ENCODE measurements at places on chromosomes 4 and X.

- DNase-seq: no peak
These were observed 123.8 kb upstream of the CXCL13 start for GRCh38 chr4:77481856-77482255.

DNA sequence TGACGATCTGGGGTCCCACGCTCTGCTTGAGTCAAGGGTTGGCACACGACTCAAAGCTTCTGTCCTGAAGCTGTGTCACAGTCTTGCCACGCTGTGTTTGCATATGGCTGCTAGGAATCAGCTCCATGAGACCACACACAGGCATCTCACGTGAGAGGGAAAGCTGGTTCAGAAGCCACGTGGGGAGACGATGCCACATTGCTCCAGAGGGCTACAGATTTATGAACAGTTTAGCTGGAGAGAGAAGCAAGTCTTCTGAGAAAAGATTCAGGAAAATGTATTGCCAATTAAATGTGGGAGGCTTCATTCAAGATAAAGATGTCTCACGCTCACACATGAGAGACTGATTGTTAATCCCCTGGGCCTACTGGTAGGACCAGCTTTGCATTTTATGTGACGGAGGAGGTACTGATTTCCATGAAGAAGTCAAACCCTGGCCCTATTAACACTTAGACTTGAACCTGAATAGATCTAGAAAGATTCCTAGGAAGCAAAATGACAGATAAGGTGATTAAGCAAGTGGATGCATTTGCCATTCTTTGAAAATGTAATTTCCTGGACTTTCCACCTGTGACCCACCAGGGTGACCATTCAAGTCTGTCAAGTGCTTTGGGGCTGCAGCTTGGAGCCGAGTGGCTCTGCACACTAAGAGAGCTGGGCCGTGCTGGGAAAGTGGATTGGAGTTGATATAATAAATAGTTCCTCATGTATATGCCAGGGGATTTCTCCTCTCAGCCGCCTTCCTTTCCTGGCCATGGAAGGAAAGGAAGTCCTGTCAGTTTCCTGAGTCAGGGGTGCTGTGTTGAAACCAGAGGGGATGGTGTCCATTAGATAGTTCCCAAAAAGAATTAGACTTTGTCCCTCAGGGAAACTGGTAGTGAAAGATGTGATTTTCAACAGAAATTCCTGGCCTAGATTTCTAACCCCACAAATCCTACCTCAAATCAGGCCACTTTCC, 29.0 kb downstream of the ENPP6 start:
- DNase-seq: no peak

GRCh38 chrX:143306991-143307937, 210.0 kb downstream of the SPANXN3 start:
- no peak for DNase-seq

- DNase-seq: no peak
These were observed at the start of gene SERTM2 for GRCh38 chrX:111511477-111511876. Gene SERTM2 (plus strand): TSS chrX:111511645. CDS start chrX:111518858, 7,213 bp downstream.

DNA sequence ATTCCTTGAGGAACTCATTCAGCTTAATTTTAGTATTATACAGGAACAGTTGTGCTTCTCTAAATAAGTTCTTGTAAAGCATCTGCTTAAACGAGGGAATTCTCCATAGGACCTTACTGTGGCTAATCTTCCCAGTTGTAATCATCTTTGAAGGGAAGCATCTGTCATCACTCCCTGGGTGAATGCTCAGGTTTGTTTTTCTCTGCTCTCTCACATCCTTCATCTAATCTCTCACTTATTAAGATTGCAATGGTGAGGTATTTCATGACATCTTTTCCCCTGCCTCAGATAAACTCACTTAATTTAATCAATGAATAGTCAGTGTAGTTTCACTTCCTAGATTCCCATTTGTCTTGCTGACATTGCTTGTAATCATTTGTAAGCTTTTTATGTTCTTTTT, 121.8 kb upstream of the ADAMTS3 start:
- no peak for DNase-seq

DNA sequence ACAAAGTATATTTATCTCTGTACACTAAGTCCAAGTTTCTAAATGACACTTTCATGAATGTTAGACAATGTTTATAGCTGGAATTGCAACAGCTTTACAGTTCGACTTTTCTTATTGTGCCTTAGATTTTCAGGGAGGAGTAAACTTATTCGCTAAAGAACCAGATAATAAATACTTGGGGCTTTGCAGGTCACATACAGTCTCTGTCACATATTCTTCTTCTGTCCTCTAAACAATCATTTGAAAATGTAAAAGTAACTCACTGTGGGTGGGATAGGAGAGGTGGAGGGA, 132.6 kb downstream of the SPRY1 start:
- DNase-seq: no peak

DNA sequence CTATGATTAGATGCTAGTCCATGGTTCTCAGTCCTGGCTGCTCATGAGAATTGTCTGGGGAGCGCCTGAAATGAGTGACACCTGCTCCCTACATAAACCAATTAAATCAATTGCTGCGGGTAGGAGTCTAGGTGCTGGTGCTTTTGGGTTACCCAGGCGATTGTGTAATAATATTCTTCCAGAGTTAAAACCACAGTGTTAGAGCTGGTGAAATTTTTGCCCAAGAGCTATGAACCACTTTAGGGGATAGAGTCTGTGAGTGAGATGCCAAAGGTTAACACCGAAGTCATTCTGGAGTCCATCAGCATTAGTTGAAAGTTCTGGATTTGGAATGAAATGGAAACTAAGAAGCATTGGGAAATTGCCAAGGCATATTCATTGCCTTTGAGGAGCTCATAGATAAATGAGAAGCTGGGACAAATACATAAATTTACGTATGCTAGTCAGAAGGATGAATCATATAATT, 15.3 kb downstream of the PDK3 start:
- DNase-seq: no peak

- DNase-seq: no peak
These were observed 128.7 kb downstream of the MID1IP1 start for GRCh38 chrX:38929966-38930421.

- no peak for DNase-seq
These were observed 10.0 kb downstream of the FBXW7 start for GRCh38 chr4:152525878-152526277.

- DNase-seq: no peak
These were observed 89.0 kb upstream of the LIMCH1 start for GRCh38 chr4:41448934-41449333.

GRCh38 chrX:118225711-118226428, 109.3 kb upstream of the KLHL13 start:
- DNase-seq: no peak

DNA sequence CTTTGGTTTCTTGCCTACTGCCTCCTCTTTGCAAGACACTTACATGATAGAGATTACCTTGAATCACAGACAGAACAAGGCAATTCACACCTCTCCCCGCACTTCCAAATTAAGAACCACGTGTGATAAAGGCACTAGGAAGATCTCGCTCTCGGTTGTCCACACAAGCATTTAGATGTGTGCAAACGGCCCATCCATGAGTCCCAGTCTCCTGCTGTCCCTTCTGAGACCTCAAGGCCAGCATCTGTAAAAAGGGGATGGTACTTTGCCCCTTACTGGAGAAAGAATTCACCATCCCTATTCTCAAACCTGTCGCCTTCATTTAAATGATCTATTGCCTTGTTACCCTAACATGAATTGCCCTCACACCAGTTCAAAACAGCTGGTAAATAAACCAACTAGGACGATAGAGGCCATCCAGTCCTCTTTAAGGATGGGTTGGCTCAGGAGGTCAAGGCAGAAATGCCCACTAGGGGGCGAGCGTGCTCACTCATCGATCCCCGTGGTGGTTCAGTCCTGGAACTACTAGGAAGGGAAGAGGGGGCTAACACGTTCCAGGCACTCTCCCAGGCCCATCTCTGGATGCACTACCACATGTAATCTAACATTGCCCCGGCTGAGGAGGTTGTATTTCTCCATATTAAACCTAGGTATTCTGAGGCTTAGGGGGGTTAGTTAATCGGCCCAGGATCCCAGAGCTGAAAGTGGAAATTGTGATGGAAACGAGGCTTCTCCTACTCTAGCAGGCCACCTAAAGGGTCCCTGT, 95.8 kb downstream of the DHX15 start:
- DNase-seq: peak; percentile 55

GRCh38 chrX:94695910-94696309, 1021.9 kb downstream of the FAM133A start:
- DNase-seq: no peak

DNA sequence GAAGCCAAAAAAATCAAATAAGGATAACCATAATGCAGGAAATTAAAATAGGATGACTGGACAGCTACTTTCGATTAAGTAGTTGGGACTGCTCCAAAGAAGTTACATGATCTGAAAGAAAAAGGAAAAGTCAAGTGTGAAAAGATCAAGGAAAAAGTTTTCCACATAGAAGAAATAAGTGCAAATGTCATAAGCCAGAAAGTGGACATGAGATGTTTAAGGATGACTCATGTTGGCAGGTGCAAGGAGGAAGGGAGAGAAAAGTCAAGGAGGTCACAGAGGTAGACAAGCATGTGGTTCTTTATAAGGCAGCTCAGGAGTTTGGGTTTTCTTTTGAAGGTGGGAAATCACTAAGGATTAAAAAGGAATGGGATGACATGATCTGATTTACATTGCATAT, 89.8 kb upstream of the GPRIN3 start:
- no peak for DNase-seq

- no peak for DNase-seq
These were observed 85.9 kb upstream of the PAK3 start for GRCh38 chrX:111010111-111010510.

- DNase-seq: no peak
These were observed 25.1 kb downstream of the MSX1 start for GRCh38 chr4:4884611-4885010.

DNA sequence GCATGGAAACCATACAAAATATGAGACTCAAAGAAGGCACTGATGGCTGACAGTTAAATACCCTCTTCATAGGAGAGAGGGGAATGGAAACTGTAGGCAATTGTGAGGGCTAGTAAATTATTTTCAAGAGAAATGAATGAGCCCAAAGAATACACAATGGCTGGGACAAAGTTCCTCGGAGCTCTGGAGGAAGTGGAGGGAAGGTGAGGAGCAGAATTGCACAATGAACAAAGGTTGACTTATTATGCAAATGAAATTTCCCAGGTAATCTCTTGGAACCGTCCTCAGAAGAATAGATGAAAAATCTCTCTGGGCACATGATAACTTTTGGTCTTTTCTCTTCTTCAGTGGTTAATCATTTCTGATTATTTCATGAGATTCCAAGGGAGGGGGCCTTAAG, 202.6 kb upstream of the VCX start:
- no peak for DNase-seq

- no peak for DNase-seq
These were observed 14.7 kb upstream of the KLHL8 start for GRCh38 chr4:87235020-87235671.

- no peak for DNase-seq
These were observed 459.7 kb downstream of the IL15 start for GRCh38 chr4:142095886-142096605.

GRCh38 chr4:57612279-57612678, 502.1 kb upstream of the IGFBP7 start:
- no peak for DNase-seq

DNA sequence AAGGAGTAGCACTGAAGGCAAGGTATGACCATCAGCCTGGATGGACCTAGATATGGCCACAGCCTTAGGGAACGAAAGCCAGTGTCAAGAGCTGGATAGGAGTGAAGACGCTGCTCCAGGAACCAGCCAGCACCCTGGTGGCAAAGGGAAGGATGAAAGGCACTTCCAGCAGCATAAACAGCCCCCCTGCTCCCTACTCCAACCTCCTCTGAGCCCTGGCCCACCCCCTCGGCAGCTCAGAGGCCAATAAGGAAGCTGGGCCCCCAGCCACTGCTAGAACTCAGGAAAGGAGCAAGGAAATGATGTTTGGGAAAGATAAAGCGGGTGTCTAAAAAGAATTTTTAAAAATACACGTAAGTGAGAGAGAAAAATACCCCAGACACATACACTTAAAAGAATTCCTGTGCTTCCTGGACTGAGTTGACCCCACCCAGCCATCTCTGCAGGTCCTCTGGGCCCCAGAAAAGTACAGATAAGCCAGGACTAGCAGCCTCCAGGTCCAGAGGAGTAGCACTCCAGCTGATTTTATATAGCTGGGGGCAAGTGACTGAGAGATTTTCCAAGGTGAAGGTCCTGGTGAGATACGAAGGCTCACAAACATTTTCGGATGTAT, 170.4 kb downstream of the SHROOM4 start:
- DNase-seq: no peak

GRCh38 chr4:173153445-173153844, 15.2 kb upstream of the GALNT7 start:
- no peak for DNase-seq

DNA sequence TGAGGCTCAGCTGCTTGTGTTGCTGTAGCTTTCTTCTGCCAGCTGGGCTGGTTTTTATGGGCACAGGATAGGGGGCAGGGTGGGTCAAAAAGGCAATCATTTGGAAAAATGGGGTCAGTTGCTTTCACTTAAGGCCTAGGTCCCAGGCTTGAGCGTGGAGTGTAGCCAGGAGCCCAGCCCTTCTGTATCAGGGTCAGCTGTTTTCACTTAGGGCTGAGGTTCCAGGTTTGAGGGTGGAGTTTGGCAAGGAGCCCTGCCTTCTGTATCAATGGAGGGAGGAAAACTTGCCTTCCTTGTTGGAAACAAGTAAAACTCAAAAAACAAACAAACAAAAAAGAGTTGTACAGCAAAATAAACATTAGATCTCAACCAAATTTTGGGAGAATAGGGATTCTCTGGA, 37.0 kb upstream of the UGT8 start:
- no peak for DNase-seq

DNA sequence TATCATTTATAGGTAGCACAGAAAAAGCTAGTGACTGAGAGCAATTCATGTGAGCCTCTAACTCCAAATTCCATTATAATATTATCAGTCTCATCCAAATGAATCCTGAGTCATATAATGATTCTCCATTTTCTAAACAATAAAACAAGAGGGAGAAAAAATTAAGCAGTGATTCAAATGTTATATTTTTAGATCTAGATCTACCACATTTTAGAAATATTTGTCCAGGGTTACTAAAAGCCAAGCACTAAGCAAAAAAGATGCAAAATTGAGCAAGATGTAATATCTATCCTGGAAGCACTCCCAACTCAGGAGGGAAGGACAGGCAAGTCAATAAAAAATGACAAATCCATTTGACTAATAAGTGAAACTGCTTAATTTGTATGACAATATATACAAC, 172.8 kb downstream of the FBXW7 start:
- no peak for DNase-seq

DNA sequence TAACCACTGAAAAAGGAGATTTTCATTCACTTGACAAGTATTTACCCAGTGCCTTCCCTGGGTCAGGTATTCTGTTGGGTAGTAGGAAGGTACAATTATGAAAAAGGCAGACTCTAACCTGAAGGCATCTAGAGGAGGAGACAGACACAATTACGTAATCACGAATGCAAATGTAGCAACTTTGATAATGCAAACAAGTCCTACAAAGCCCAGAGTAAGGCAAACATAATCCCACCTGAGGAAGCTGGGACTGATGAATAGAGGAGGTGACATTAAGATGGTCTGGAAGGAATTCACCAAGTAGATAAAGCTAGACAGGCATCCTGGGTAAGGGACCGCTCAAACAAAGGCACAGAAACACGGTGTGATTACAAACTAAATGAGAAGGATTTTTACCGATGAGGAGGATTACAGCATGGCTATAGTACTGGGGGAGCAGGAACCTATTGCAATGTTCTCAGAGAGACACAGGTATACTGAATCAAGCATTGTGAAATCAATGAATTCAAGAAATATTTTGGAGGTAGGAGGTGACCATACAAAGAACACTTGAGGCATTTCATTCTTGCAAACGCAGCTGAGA, 37.1 kb downstream of the TMEM150C start:
- DNase-seq: no peak

GRCh38 chr4:147340111-147340510, 140.8 kb upstream of the EDNRA start:
- no peak for DNase-seq

Measured in T-helper 2 cell (primary cell).